ENCODE measurements at places on chromosomes 5 and 9.

- DNase-seq = no peak
Observed at GRCh38 chr5:95533106-95533505, 21.7 kb downstream of the SKIC3 start.

DNA sequence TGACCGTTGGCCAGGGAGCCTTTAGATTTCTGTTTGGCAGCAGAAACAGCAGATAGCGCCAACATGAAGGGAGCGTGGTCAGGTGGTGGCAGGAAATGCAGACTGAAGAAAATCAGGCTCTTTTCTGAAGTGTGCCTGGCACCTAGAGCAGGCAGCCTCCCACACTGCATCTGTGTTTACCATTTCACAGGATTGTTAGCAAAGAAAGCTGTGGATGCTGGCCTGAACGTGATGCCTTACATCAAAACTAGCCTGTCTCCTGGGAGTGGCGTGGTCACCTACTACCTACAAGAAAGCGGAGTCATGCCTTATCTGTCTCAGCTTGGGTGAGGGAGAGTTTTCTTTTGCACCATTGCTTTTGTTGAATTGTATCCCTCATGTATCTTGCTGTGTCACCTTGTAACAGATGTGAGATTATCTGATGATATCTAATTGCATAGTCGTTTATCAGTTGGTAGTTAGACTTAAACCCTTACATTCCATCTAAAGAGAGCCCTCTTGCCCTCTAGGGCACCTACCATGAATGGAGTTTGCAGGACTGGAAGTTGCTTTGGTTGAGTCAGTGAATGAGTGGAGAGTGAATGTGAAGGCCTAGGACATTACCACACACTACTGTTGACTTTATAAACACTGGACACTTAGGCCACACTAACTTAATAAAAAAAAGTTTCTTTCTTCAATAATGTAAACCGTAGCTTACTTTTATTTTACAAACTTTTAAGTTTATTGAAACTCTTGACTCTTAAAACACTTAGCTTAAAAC lies 42.8 kb downstream of the ACO1 start:
- DNase-seq = no peak

DNA sequence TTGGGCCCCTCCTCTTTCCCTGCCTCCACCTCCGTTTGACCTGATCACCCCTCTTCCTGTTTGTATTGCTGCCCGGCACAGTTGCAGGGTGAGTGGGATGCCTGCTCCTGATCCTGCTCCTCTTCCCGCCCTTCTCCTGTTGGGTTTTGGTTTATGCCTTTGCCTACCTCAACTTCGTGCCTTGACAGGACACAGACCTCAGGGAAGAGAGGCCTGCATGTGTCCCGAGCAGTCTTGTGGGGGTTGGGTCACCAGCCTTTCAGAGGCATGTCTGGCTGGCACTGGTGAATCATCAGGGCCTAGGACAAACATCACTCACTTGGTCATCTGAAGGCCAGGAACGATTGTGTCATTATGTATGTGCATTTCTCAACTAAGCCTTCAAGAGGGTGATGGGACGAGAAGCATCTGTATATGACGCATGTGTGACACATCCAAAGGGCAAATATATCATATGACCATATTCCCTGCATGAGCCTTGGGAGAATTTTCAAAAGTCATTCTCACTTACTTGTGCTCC lies 56.9 kb downstream of the NPR3 start:
- DNase-seq = no peak

DNA sequence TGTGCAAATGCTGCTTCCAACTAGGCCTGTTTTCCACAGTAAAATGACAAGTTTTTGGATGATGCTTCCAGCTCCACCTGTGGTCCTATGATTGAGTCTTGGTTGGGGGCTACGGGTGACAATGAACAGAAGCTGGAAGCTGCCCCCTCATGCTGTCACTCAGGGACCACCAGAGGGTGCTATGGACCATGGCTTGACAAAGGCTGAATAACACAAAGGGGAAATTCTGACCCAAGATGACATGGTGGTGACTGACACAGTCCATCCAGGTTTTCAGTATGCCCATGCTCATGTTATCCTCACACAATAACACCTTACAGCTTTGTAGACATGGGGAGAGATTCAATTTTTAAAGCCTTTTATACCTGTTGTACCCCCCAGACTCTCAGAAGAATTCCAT lies 23.9 kb upstream of the SAP30L start:
- DNase-seq = no peak

DNA sequence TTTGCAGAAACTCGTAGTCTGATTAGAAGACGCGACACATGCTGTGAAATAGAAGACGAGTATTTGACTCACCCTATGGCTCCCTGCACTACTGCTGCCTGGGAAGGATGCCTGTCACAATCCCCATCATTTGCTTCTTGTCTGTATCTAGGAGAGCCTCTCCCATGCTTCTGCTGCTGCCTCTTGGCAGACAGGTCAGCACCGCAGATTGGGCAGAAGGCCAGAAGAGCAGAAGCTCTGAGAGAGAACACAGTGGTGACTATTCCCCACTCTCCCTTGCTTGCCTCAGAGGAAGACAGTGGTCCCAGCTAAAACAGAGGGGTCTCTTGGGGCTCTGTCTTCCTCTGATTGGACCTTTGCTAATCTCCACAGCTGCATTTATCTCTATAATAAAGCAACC lies 84.0 kb upstream of the SMIM32 start:
- DNase-seq = peak; percentile 4

GRCh38 chr5:171416160-171417049 lies 3.0 kb upstream of the FGF18 start:
- DNase-seq = no peak

DNA sequence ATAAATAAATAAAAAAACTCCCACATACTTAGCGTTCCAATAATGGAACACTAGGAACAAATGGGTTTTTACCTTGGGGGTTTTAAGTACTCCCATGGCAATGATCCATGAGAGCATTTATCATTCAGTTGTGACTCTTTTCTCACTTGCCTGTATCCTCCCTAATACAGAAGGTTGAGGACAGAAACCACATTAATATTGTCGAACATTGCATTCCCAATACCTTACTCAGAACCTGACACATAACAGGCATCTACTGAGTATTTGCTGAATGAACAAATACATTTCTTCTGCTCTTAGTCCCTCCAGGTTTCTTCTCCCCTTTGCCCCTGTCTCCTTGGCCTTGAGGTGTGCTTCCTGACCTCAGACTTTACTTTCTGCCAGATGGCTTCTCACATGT lies 175.9 kb downstream of the CEMIP2 start:
- no peak for DNase-seq

DNA sequence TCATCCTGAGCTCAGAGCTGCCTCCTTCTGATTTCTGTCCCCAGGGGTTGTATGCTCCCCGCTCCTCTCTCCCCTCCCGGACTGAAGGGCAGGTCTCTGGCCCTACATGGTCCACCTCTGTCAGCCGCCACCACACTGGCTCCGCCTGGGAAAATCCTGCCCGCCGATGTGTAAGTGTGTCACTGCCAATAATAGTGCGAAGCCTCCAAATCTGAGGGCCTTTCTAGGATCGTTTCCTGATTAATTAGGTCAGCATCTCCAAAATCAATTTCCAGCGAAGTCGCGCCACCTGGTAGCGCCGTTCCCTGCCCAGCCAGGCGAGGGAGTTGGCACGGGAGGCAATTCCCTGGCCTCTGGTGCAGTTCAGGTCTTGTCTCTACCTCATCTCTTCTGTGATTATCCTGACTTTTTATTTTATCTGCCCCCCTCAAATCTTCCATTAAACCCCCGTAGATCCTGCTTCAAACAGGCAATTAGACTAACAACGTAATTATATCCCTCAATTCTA lies 73.5 kb downstream of the ZNF618 start:
- no peak for DNase-seq

DNA sequence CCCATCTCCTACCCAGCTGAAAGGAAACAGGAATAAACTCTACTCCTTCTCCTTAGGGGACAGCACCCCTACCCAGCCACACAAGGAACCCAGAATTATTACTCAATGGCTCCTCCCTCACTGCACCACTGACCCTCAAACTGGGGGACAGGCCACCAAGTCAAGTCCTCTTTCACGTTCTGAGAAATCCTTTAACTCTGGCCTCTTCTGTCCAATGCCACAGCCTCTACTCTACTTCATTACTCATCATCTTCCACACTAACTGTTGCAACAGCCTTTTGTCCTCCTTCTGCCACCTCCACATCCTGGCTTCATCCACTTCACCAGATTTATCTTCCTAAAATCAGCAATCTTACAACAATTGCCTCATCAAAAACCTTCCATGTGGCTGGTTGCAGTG lies 6.8 kb downstream of the TTC39B start:
- DNase-seq = no peak

- no peak for DNase-seq
Observed at GRCh38 chr9:91705386-91705785, 244.6 kb downstream of the ROR2 start.

DNA sequence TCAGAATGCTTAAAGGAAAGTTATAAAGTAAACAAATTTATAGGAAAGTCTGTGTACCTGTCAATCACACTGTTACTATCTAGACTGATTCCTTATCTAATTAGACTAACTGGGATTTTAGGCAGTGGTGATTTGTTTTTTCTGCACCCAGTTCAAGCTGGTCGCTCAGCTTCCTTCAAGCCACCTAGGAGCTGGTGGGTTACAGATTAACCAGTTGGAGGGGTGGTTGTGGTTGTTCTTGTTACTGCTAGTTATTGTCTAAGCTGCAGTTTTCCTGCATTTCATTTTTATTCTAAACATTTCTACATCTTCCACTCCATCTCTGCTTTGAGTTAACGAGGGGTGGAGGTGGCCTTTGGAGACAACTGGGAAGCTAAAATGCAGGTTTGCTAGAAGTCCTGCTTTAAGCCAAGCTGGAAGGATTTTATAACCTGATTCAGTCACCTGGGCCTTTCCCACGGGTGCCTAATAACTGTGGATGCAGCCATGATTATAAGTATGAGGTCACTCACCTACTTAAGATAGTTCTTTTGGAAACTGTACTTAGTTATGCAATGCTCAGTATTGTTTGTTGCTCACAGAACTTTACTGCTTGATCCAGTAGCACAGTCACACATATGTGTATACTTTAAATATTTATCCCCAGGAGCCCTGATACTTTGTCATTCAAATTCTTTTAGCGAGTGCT lies 303.9 kb upstream of the DAP start:
- DNase-seq = no peak

GRCh38 chr5:92459654-92460053 lies 1076.5 kb upstream of the ARRDC3 start:
- no peak for DNase-seq

- DNase-seq = peak; percentile 61
Observed at GRCh38 chr5:103258957-103259704, 568 bp downstream of the MACIR start.

DNA sequence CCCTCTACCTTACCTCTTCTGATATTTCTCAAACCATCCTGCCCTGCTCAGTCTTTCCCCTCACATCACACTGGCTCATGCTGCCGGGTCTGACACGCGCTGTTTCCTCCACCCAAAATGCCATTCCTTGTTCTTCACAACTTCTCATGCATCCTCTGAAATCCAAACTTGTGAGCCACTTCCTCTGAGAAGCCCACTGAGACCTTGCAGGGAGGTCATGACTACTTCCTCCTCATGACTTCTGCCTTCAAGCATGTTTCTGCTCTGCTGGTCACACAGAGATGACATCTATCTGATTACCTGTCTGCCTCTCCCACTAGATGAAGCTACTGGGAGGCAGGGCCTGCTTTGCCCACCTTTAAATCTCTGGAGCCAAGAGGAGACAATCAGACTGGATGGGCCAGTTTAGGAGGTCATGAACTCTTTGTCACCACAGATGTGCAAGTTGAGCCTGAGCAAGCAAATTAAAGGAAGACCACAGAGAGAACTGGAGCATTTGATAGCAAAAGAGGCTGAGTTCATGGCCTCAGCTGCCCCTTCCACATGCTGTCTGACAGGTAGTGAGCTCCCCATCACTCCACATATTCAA lies 119.8 kb upstream of the TBC1D2 start:
- no peak for DNase-seq

DNA sequence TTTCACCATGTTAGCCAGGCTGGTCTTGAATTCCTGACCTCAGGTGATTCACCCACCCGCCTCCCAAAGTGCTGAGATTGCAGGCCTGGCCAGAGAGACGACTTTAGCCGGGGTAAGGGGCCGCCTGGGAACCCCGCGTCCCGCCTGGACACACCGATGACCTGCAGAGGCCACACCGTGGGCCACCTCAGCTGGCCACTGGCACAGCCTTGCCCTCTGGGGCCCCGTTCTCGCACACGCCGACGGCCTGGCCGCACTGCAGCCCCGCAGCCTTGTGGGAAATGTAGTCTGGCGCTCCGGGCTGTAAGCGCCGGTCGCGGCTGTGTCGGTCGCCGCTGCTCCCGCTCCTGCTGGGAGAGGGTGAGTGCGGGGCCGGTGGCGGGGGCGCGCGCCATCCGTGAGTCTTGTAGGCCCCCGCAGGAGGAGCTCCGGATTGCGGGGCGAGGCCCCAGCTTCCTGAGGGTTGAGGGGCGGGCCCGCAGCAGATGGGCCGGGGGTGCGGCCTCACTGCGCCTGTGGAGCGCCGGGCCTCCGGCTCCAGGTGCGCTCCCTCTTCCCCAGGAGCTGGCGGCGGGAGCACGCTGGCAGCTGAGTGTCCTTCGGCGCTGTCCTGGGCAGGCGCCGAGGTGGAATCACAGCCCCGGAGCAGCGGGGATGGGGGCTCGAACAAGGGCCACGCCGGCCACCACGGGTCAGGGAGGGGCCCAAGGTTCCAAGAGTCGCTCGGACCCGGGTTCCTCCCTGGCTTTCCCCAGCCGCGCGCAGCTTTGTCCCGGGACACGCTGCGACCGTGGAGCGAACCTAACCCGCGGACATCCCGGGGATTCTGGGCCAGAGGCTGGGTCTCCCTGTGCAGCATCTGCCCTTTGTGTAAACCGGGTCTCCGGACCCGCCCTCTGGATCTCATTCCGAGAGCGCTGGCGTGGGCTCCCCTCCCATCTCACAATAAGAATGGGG lies at the start of gene ZFP2:
Gene ZFP2 (plus strand): TSS at position 299 of the 957 bp plus-strand sequence. CDS start 35,401 bp downstream, outside the sequence.
- DNase-seq = peak; percentile 81

GRCh38 chr9:3578786-3579185 lies 53.0 kb upstream of the RFX3 start:
- DNase-seq = no peak

- DNase-seq = no peak
Observed at GRCh38 chr5:171409164-171410136, 10.0 kb upstream of the FGF18 start.
